ENCODE measurements at places on chromosomes 1 and 21.

DNA sequence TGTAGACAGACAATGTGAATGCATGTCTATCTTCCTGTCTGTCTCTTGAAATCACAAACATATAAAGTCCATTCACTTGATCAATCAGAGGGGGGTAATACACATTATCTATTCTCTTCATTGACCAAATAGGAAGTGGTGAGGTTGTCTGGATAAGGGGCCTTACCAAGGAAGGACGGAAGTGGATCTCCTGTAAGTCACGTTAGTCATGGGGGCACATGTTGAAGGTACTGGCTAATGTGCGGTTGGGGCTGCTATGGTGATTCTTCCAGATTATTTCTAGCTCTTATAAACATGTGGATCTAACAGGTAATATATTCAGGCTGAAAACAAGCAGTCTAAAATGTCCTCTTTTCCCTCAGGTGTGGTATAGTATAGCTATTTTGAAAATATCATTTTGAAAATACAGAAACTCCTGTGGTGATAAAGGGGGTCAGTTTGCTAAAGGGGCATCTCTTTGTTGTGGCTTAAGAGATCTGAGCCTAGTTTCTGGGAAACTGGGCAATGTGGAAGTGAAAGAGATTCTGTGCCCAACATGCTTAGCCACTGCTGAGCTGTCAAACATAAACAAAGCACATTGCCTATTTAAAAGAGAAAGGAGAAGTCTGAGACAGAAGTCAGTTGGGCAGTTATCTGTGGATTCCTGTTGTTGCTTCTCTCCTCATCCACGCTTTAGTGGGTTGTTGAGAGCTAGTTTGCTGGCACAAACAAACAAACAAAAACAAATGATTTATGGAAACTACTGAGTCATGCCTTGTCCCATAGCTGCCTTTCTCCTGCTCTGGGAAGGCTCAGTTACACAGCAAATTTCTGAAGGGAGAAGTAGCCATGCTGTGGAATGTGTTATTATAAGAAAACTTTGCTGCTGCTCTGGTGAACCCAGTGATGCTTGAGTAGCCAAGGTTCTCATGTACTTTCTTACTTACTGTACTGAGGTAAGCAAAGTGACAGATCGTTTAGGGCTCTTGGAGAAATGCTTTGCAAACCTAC is 166.9 kb downstream of the HLX start:
- peak; percentile 48 for DNase-seq

GRCh38 chr1:47708658-47709018 is 270.8 kb downstream of the FOXD2 start:
- DNase-seq, result no peak

DNA sequence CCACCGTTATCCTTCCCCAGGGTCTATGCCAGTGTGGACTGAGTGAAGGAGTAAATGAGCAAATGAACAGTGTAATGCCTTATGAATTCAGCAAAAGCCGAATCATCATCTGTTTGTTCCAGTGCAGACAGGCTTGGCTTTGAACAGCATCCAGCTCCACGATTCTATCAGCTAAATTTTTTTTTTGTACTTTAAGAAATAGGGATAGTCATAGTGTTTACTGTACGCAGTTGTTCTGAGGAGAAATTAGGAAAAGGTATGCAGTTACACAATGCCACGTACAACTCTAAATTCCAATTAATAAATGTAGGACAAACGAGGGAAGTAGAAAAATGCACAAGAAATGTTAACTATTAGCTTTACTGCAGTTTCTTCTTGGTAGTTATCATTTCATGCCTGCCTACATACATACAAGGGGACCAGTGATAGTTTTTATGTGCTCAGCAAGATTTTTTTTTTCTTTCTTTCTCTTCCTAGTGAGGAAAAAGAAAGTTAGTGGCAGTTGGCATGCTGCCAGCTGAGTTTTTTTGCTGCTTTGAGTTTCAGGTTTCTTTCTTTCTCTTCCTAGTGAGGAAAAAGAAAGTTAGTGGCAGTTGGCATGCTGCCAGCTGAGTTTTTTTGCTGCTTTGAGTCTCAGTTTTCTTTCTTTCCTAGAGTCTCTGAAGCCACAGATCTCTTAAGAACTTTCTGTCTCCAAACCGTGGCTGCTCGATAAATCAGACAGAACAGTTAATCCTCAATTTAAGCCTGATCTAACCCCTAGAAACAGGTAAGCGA is at the start of gene IFI44L:
IFI44L (plus strand) TSS at position 646 of the 777 bp plus-strand sequence. CDS start 7,468 bp downstream, outside the sequence.
- DNase-seq, result peak; percentile 86

GRCh38 chr1:6960860-6961259 is 175.6 kb downstream of the CAMTA1 start:
- DNase-seq, result no peak

DNA sequence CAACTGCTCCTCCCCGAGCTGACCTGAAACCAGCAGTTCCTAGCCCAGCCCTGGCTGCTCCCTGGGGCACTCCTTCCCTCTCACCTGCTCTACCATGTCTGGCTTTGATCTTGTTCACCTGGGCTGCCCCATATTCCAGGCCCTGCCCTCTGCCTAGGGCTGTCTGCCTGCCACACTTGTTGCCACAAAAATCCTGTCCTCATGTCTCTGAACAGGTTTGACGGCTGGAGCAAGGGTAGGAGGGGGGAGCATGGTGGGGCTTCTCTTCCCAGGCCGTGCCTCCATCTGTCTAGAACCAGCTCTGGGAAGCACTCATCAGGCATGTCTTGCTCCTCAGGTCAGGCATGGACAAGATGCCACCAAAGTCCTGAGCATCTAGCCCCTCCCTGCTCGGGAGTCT is 44.3 kb upstream of the WNT2B start:
- DNase-seq, result no peak

- no peak for DNase-seq
Measured at GRCh38 chr21:32603131-32603530, 9.0 kb downstream of the CFAP298 start.

- no peak for DNase-seq
Measured at GRCh38 chr1:154689083-154689482, 81.1 kb upstream of the ADAR start.

DNA sequence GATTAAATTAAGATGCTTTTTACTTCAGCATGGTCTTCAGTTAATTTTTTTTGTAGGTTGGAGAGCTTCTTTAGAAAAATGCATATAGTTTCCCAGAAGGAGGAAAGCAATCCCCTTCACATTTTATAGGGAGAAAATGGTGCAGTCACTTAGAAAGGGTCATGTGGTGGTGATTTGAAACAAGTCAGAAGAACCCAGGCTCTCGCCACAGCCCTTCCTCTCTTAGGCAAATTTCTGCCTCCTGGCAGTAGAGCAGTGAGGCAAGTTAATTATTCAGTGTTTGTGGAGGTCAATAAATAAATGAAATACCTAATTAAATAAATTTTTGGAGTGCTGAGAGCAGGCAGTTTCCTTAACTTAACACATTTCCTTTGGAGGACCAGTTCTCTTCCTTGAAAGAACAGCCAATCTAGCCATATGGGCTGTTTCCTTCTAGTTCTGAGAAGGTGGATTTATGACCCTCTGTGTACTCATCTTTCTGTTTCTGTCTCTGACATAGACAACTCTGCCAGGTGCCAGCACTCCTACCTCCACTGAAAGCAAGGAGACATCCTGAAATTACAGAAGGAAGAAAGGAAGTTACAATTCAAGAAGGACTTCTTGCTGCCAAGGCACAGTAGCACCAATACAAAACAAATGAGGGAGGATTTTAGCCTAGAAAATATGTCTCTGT is 19.0 kb upstream of the POGZ start:
- DNase-seq, result no peak

- no peak for DNase-seq
Measured at GRCh38 chr1:181714428-181714827, 231.1 kb downstream of the CACNA1E start.

DNA sequence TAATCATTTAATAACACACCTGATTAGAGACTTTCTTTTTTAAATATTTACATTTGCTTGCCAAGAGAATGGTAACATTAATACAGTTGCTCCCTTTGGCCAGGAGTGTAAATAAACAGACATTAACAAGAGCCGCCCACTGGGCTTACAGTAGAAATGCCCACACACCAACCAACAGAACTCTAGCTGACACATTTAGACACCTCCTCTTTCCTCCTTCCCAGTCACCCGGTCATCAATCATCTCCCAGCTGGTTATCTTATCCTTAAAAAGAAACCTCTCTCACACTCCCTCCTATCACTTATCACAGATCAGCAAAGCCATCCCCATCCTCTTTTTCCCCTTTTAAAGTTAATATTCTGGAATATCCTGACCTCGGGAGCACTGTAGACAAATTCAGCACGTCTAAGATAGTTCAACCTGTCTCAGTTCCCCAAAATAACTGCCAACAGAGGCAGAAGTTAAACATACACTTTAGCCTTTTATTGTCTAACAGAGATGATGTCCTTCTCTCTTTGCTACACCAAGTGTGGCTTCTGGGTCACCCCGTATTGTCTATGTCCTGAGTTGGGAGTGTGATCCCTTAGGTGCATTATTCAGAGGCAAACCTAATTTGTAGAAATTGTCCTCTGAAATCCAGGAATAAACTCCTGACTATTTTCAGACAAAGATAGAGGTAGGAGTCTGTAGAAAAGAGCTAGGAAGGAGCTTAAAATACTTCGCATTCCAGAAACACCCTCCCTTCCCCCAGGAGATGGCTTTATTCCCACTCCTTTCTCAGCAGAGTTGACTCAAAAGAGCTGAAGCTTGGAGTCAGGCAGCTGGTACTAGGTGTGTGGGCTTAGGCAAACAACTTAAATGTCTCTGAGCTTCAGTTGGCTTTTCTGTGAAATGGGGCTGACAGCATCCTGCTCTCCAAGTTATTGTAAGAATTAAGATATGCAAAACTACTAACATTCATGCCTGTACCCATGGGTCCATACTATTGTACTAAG is 8.8 kb downstream of the MYCL start:
- peak; percentile 24 for DNase-seq

GRCh38 chr1:227223171-227223806 is 95.0 kb downstream of the CDC42BPA start:
- no peak for DNase-seq

DNA sequence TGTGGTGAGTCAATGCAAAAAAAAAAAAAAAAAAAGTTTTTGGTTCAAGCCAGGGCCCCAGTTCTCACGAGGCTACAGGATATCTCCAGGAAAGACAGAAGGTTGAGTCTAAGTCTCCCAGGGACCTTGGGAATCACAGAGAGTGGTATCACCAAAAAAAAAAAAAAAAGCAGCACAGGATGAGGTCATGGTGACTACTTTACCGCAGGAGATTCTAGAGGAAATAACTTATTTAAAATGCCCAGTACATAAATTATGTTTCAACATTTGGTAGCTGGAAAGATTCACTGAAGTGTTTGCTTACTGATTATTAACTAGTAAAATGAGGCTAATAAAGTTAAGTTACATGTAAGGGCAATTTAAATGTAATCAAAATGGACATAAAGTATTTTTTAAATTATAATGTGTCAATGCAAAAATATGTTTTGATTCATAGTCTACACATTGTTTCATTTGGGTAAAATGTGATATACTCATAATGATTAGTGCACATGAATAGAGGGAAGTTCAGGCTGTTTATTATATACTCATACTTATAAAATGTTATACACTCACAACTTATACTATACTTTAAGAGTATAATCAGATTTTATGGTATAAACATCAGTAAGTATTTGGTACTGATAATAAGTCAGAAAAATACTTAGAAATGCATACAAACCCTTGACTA is 84.1 kb downstream of the PLPPR5 start:
- peak; percentile 49 for DNase-seq

GRCh38 chr1:22941257-22941656 is 31.4 kb downstream of the LACTBL1 start:
- no peak for DNase-seq

DNA sequence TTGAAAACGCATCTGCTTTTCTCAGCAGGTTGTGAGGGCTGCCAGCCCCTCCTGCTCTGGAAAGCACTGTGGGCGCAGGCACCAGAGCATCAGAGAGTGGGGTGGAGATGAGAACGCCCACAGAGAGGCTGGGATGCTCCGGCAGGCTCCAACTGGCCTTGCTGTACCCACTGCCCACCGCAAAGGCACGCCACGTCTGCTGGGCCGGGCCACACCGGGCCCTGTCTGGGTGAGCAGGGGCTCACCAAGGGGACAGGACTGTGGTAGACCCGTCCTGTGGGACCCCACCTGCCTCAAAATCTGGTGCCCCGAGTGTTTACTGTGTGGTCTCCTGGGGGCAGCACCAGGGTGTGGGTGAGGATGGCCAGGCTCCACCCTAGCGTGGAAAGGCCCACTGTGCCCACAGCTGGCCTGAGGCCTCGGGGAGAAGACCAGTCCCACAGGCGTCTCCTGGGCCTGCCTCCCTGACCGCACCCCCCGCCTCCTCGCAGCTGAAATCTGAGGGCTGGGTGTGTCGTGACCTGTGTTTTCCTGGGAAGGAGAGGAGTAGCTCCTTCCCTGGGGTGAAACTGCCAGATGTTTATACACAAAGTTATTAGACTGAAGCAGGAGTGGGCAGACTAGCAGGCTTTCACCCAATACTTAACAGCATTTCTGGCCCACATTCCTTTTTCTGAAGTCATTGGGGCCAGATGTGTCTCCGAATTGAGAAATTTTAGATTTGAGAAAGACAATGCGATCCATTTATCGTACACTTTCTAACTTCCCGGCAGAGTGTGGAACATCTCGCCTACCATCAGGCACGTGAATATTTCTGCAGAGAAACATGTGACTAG is 53.8 kb downstream of the STUM start:
- peak; percentile 94 for DNase-seq

DNA sequence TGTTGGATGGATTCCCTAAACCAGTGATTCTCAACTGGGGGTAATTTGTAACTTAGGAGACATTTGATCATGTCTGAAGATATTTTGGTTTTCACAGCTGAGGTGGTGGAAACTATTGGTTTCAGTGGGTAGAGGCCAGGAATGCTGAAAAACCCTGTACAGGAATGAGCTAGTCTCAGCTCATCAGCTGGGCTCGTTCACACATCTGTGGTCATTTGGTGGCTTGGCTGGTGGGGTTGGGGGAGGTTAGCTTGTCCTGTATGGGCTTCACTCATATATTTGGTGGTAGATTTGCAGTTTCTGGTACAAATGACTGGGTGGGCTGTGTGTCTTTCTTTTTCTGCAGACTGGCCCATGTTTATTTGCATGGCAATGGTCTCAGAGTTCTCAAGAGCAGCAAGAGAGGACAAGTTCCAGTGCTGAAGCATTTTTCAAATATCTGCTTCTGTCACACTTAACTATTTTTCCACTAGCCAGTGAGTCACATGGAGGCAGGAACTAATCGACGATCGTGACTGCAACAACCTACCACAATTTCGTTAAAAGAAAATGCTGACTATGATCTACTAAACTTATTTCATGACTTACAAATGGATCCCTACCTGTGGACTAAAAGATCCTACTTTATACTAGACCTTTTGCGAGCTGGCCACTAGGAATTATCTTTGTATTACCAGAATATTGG is 321.7 kb upstream of the PLXNA2 start:
- DNase-seq, result no peak

DNA sequence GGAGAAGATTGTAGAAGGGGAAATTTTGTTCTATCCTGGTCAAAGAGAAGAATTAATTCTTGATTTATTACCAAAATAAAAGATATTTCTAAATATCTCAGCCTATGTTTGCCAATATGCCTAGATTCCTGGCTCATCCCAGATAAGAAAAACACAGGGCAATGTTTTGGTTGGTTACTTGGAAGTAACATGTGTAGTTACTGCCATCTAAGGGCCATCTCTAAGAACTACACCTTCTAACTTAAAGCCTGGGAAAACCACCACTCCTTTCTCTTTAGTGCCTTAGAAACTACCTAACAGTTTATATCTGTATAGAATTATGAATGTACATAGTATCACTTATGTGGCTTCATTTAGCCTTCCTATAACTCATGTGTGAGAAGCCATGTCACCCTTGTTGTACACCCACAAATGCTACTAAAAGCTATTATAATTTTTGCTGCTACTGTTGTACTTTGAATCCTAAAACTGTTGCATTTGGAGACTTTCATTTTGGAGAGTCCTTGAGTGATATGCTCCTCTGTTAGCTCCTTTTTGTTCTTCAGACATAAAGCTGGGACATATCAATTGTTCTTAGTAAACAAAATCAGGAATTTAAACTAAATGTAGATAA is 4.5 kb downstream of the AIM2 start:
- DNase-seq, result peak; percentile 70
